Caudate nucleus (tissue), 63 donors: ENCODE measurements at places on chromosomes 7 and 10.
A peak's percentile ranks its signal among the peaks of the same experiment; 100 is the strongest.

DNA sequence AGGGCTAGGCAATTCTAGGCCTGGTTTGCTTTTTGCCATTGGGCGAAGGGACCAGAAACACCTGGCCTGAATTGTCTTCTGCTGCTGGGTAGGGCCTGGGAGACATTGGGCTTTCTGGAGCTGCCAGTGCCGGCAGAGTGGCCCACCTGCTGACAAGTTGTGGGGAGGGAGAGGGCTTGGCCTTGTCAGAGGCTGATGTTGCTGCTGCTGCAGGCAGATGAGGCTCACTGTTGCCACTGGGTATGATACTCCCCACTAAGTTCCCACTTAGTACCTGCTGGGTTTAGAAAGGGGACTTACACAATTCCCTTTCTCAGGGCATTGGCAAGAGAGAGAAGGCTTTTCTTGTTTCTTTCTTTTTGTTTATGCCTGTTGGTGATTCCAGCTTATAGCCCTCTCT is 289.6 kb upstream of the NPVF start:
- DNase-seq, result no peak

GRCh38 chr7:86745013-86745745 is 101.5 kb downstream of the GRM3 start:
- DNase-seq, result no peak

GRCh38 chr7:25597946-25598345 is 369.7 kb upstream of the NPVF start:
- no peak for DNase-seq

GRCh38 chr7:30226614-30227268 is 57.7 kb upstream of the ZNRF2 start:
- no peak for DNase-seq

DNA sequence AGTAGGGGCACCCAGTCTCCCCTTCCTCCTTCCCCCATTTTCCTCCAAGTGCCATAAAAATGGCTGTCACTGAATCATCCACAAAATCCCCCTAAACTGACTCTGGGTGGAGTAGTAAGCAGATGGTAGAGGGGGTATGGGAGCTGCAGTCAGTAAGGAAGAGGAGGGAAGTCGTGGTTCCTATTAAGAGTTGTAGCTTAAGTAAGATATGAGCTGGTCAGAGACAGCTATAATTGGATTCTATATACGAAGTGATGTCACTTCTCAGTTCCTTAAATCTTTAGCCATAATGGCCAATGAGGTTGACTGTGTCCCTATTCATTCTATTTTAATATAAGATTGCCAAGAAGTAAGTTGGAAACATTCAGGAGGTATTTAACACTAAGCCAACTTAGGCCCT is 131.7 kb downstream of the SLC16A9 start:
- no peak for DNase-seq

DNA sequence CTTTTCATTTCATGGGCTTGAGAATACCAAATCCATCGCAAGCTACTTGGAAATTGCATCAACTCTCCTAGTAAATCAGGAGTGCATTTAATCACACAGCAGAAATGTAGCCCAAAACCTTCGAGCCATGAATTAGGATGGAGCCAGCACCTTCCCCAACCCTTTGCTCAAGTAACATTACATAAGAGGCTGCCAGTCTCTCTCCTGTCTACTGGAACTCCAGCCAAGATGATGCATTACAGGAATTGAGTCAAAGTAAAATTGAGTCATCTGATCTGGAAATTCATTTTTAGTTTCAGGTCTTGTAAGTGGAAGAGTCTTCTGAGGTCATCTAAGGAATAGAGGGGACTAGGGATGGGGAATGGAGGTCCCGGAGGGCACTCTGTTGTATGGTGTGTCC is 69.7 kb upstream of the FHIP2A start:
- DNase-seq, result no peak

DNA sequence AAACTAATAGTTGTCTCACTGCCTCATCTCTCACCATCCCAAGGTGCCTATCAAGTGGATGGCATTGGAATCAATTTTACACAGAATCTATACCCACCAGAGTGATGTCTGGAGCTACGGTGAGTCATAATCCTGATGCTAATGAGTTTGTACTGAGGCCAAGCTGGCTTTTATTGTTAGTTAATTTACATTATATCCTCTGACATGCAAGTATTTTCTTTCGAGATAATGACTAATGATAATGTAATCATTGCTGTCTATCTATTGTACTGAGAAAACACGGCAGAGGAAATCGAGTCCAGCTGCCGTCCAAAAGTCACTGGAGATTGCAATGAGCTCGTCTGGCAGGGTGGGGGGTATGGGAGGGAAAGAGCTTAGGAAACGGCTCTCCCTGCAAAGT is 172.4 kb upstream of the LANCL2 start:
- DNase-seq, result no peak

DNA sequence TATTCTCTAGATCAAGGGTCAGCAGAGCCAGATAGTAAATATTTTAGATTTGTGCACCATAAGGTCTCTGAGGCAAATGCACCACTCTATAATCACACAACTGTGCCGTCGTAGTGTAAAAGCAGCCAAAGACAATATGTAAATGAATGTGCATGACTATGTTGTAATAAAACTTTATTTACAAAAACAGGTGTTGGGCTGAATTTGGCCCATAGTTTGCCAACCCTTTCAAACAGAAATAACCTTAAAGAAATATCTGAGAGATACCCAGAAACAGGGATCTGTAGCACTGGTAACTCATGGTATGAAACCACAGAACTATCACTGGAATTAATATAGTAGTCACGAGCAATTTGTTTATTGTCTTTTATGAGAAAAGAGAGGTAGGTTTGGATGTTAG is 86.0 kb downstream of the ARID5B start:
- DNase-seq, result no peak

- no peak for DNase-seq
Measured at GRCh38 chr10:123143162-123143824, 4.6 kb upstream of the HMX2 start.

- no peak for DNase-seq
Measured at GRCh38 chr10:63375859-63376258, 89.9 kb downstream of the JMJD1C start.

GRCh38 chr10:110151971-110152370 is 55.4 kb upstream of the MXI1 start:
- DNase-seq, result no peak

- DNase-seq, result no peak
Measured at GRCh38 chr7:46738165-46738564, 817.1 kb upstream of the IGFBP3 start.

- no peak for DNase-seq
Measured at GRCh38 chr10:125006188-125006680, 64.3 kb downstream of the ZRANB1 start.

- DNase-seq, result no peak
Measured at GRCh38 chr7:136023134-136023869, 46.1 kb upstream of the MTPN start.

DNA sequence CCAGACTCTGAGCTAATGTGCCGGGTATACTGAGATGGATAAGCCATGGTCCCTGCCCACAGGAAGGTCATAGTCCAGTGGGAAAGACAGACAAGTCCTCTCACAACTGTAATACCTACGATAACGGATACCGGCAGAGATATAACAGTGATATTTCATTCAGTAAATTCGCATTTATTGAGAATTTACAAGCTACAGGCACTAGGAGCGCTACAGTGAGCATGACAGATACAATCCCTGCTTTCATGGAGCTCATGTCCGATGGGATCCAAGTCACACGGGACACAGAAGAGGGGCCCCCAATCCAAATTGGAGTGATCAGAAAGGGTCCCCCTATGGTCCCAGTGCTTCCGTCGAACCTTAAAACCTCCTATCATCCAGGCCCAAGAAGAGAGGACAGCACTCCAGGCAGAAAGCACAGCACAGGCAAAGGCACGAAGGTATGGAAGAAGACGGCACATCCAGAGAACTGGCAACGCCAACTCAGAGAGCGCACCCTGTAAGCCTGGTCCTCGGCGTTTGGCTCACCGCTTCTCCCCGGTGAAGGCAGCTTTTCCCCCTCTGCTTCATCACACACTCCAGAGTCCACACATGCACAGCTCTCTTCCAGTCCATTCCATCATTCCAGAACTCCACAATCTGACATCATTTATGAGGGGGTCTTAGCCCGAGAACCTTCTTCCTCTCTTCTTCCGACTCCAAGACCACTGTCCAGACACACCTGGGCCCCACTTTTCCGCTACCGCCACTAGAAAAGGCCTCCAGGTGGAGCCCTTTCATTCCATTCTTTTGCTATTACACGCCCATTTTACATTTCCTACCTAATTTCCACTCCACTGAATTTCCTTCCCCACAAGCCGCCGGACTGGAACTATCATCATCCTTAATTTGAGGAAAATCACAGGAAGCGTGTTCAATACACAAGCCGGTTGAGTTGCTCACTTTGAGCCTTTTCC is 47.8 kb upstream of the NKX2-3 start:
- DNase-seq, result no peak

GRCh38 chr7:140059273-140060242 is 3.2 kb downstream of the PARP12 start:
- no peak for DNase-seq

DNA sequence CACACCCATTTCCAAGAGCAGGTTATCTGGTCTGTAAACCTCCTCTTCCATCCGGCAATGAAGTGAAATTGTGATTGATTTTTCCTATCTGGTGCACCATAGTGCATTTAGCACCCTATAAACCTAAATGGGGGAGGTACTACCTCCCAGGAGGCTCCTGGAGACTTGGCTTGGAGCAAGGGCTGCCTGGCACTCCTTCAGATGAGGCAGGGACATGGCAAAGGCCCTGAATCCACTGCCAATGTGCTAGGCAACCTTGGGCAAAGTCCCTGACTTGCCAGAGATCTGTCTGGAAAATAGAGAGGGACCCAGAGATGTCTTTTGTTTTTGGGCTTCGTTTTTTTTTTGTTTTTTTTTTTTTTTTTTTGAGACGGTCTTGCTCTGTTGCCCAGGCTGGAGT is 6.7 kb upstream of the GRID1 start:
- no peak for DNase-seq

DNA sequence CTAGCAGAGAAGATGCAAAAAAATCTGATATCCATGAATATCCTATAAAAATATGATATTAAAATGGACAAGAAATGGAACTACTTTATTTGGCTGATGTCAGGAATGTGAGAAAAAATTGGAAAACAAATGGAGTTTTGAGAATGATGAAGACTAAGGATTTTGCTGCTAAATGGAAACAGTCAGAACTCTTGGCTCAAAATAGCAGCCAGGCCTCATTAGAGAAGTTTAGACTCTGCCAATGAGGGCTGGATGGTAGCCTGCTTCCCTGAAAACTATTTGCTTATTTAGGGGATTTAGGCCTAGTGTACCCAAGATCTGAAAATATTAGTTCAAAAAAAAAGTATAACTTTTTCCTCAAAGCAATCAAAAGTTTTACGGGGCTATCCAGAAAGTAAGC is 458.5 kb downstream of the TFEC start:
- no peak for DNase-seq

DNA sequence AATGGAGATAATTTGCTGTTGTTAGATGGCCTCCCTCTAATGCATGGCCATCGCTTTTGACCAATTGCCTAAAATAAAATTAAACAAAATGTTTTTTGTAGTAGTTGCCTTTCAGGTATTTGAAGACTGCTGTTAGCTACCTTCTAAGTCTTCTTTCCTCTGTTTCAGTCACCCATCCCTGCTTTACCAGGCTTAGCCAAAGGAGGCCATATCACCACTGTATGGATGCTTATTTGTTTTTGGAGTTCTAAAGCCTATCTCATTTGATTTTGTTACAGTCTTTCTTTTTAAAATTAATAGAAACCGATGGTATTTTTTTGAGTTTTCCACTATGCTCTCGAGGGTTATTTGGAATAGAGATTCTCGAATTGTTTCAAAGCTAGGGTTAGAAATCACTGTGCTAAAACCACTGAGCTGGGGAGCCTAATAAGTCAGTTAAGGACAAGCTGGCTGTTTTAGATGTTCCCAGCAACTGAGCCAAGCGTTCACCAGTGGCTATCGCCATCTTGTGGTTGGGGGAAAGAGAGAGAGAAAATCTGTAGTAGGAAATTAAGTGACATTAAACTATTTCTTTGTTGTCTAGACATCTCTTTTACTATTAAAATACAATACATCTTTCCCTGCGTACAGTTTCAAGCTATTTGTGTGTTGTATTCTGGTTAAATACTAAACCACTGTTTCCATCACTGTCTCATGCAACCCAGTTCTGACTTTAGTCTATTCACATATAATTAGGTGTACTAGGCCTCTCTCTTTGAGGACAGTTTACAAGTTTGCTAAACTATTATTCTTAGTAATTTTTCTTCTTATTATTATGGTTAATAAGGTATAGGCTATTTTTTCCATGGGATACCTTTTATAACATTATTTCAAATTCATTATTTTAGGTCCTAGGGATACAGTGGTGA is 52.2 kb downstream of the GPR158 start:
- DNase-seq, result peak; percentile 6

DNA sequence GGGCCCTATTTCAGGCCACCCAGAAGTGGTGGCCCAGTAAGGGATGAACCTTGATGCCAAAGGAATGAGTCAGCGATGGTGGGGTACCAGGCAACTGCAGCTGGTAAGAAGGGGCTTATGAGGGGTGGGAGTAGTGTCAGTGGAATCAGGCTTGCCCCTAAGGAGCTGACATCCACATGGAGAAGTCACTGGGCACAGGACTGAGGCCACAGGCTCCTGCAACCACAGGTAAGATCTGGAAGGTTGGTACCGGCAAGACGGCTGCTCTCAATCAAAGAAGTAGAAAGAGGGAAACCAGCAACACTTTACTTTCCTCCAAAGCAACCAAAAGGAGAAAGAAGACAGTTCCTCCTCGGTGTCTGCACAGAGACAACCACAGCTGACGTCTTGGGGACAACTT is 2.5 kb downstream of the GCK start:
- DNase-seq, result no peak

DNA sequence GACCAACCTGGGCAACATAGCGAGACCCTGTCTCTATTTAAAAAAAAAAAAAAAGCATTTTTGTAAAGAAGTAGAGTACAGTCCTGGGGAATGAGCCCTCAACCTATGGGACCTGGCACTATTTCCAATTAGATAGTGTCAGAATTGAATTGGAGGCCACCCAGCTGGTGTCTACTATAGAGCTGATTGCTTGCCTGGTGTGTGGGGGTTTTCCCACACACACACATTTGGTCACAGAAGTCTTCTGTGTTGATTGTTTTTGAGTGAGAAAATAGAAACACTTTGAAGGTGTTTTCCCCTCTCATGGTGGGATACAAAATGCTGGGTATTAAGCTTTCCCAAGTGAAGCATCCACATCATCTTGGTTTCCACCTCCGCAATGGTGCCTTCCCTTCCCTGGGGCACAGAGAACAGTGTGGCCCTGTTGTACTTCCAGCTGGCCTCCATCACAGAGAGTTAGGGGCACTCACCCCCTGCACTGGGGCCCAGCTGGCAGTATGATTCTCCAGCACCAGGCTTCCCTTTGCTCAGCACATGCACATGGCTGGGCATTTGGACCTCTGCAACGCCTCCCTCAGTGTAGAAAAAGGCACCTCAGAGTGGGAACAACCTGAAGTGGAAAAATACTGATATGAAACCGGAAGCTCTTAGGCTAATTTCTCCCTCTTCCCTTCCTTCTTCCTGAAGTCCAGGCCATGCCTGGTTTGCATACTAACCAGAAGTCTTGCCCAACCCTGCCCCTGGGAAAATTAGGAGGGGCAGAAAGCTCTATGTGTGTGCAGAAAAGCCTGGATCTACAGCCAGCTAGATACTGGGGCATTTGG is 10.7 kb upstream of the NFKB2 start:
- no peak for DNase-seq
